Uterus (tissue), 4 donors: ENCODE measurements at places on chromosomes 4 and X. TPM values are rescaled to one million over a fixed set of nuclear protein-coding genes. Genes with fewer than 3 reads are reported as not detected.

GRCh38 chrX:11757397-11757718 is 679 bp upstream of the MSL3 start:
- H3K36me3 ChIP-seq: no peaks in the 10 kb centered on the region
- peak overlapping the region; percentile 58 for H3K4me3 ChIP-seq
- H3K27ac ChIP-seq: peak overlapping the region; percentile 92
- no peaks in the 10 kb centered on the region for H3K27me3 ChIP-seq
- DNase-seq: no peak
- no peaks in the 10 kb centered on the region for H3K4me1 ChIP-seq

DNA sequence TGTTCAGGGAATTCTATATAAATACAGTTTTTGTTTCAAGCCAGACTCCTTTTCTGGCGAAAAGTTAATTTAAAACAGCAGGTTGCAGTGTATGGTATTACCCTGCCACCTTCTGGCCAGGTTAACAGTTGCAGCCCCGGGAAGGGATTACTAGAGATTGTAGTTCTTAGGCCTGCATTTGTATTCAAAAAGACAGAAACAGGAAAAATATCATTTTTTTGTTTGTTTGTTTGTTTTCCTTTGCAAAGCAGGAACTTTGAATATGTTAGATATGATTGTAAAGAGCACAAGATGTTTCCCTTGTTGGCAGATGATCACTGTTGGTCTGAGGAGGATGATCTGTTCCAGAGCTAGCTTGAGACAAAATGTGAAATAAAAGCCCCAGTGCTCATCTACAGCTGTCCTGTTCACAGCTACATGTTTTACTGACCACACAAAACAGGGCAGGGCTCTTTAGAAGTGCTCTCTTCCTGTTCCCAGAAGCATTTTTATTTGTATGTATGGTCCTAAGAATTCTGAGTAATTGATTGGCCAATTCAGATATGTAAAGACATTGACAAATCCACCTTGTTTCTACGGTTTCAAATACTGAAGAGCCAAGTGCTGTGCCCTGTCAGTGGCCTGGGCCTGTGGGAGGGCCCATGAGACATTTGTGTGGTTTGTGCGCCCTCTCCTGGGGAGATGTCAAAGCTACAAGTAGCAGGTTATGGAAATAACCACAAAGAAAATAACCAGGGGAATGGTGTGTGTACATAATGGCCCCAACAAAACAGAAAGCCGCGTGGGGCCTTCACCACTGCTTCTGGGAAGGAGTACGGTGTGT is 57.9 kb downstream of the CLDN22 start:
- no peak overlapping the region for H3K4me3 ChIP-seq
- no peaks in the 10 kb centered on the region for H3K36me3 ChIP-seq
- peak overlapping the region; percentile 44 for H3K27ac ChIP-seq
- H3K27me3 ChIP-seq: no peaks in the 10 kb centered on the region
- no peaks in the 10 kb centered on the region for H3K4me1 ChIP-seq

The SERTM2 gene
- 21.3 TPM for total RNA-seq

The EDNRA gene
- 50.6 TPM for total RNA-seq

The TSC22D3 gene
- 388 TPM for total RNA-seq

- peak overlapping the region; percentile 74 for H3K27ac ChIP-seq
- H3K27me3 ChIP-seq: no peaks in the 10 kb centered on the region
- H3K4me3 ChIP-seq: peak overlapping the region; percentile 62
Observed at GRCh38 chr4:83536362-83537272, 709 bp downstream of the GPAT3 start.
